Melanocyte of skin (primary cell): ENCODE measurements at places on chromosomes 11 and 22. TPM values are rescaled to one million over a fixed set of nuclear protein-coding genes. Genes with fewer than 3 reads are reported as not detected.

Gene PIWIL4
- total RNA-seq, result 0.73 and 1.0 TPM in 2 replicates

Gene MCHR1
- total RNA-seq, result 5.5 and 16.5 TPM in 2 replicates

Gene CLMP
- total RNA-seq, result 3.3 and 12.4 TPM in 2 replicates

Gene RRP7A
- 36.0 and 54.8 TPM in 2 replicates for total RNA-seq

Gene OLFML1
- not detected in 2 replicates for total RNA-seq

Gene ELMOD1
- total RNA-seq, result not detected in 2 replicates

Gene CARD16
- 8.6 and 25.1 TPM in 2 replicates for total RNA-seq

Gene SCGB1D2
- not detected in 2 replicates for total RNA-seq

Gene MYO7A
- total RNA-seq, result under 0.01 TPM in 2 replicates

Gene ASPHD2
- total RNA-seq, result 1.0 and 1.8 TPM in 2 replicates

Gene MMP13
- under 0.01 and 0.31 TPM in 2 replicates for total RNA-seq

Gene VSIG2
- total RNA-seq, result not detected in 2 replicates

Gene LUZP2
- total RNA-seq, result under 0.01 TPM in 1 of 2 replicates, not detected in the other

Gene MS4A4A
- total RNA-seq, result not detected in 2 replicates

Gene MDK
- total RNA-seq, result 4.6 and 5.0 TPM in 2 replicates

Gene PRG3
- not detected in 2 replicates for total RNA-seq

Gene CARD10
- 0.73 TPM in 1 of 2 replicates, not detected in the other for total RNA-seq

Gene SF3B2
- 173 and 197 TPM in 2 replicates for total RNA-seq

Gene BTG4
- total RNA-seq, result not detected in 2 replicates

Gene YPEL1
- total RNA-seq, result 0.34 and 0.36 TPM in 2 replicates

Gene IGLL5
- not detected in 2 replicates for total RNA-seq

Gene NUCB2
- 25.6 and 36.6 TPM in 2 replicates for total RNA-seq

Gene PATE2
- 0.36 and 0.69 TPM in 2 replicates for total RNA-seq

Gene CBLIF
- not detected in 2 replicates for total RNA-seq

Gene VWCE
- 0.69 and 1.5 TPM in 2 replicates for total RNA-seq

Gene ME3
- total RNA-seq, result 3.3 and 14.3 TPM in 2 replicates

Gene TNNI2
- total RNA-seq, result not detected in 2 replicates

Gene FIBIN
- total RNA-seq, result under 0.01 TPM in 1 of 2 replicates, not detected in the other

Gene MISFA
- 1.3 and 2.9 TPM in 2 replicates for total RNA-seq

Gene AKIP1
- 31.7 and 36.7 TPM in 2 replicates for total RNA-seq

Gene SLC22A8
- not detected in 2 replicates for total RNA-seq

Gene LDHAL6A
- not detected in 2 replicates for total RNA-seq

Gene KCNJ11
- not detected in 2 replicates for total RNA-seq

Gene SHISAL1
- under 0.01 and 0.33 TPM in 2 replicates for total RNA-seq

Gene CNTN5
- total RNA-seq, result not detected in 2 replicates

Gene DKK3
- total RNA-seq, result 3.1 and 36.3 TPM in 2 replicates

Gene OR4D11
- total RNA-seq, result not detected in 2 replicates
